WTC11 (cell line): ENCODE measurements at places on chromosomes 16 and 17. TPM values are rescaled to one million over a fixed set of nuclear protein-coding genes. Genes with fewer than 3 reads are reported as not detected.

Gene MILR1
- not detected in 3 replicates for total RNA-seq

Gene KRT33B
- total RNA-seq: not detected in 3 replicates

Gene ZNF319
- total RNA-seq: 4.6 to 5.5 TPM (median 5.3 TPM) in 3 replicates

Gene KRT31
- total RNA-seq: not detected in 3 replicates

DNA sequence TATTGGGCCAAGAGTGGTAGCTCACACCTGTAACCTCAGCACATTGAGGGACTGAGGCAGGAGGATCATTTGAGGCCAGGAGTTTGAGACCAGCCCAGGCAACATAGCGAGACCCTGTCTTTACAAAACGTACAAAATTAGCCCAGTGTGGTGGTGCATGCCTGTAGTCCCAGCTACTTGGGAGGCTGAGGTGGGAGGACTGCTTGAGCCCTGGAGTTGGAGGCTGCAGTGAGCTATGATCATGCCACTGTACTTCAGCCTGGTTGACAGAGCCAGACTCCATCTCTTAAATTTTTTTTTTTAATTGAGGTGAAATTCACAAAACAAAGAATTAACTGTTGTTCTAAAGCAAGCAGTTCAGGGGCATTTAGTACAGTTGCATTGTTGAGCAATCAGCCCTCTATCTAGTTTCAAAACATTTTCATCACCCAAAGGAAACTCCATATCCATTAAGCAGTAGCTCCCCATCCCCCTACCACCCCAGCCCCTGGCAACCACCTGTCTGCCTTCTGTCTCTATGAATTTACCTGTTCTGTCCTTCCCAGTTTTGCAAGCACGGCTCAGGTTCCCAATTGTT lies 15.6 kb downstream of the SNX29 start:
- no peaks in the 10 kb centered on the region for H3K27me3 ChIP-seq
- H3K4me1 ChIP-seq: peaks cover 10% of the 10 kb centered on the region; the same call in 1 of the 2 replicates
- no peak for DNase-seq

GRCh38 chr16:29837841-29838240 lies 17.6 kb downstream of the MVP start:
- H3K4me1 ChIP-seq: no peaks in the 10 kb centered on the region
- H3K36me3 ChIP-seq: no peaks in the 10 kb centered on the region
- no peaks in the 10 kb centered on the region; the same call in 1 of the 2 replicates for H3K27me3 ChIP-seq
- H3K4me3 ChIP-seq: no peak overlapping the region
- no peak for DNase-seq
- H3K27ac ChIP-seq: no peak overlapping the region

DNA sequence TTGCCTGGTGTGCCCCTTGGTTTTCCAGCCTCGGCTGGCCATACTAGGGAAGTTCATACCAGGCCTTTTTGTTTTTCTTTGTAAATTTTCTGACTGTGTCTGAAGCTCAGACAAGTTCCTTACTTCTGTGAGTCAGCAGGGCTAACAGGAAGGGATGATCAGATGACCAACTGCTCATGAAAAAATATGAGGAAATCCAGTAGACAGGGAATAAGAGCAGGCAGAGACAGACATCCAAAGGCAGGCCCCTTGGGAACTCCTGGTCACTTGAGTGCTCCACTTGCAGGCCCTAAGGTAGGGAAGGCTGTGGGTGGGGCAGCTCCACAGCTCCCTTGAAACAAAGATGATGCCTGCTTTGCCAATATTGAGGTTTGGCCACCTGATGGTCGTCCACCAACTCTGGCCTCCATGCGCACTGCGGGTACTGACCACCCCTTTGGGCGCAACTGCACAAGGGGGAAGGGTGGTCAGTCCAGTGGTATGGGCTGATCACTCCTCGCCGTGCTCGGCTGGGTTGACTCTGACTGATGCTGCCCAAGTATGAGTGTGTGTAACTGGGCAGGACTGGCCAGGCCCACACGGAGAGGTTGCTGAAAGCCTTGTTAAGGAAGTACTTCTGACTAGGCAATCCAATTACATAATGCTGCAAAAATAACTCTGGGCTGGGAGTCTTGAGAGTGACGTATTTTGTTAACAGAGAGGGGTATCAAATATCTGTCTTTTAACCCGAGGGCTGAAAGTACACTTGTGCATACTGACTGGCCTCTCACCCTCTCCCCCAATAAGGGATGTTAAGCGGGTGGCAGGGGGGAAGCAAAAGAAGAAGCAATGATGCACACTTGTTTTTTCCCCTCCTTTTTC lies 20.8 kb upstream of the ZFHX3 start:
- no peaks in the 10 kb centered on the region for H3K36me3 ChIP-seq
- peaks cover 97% of the 10 kb centered on the region for H3K27me3 ChIP-seq
- H3K4me3 ChIP-seq: no peak overlapping the region
- DNase-seq: no peak
- H3K4me1 ChIP-seq: peaks cover 56% of the 10 kb centered on the region
- no peak overlapping the region for H3K27ac ChIP-seq

- H3K27me3 ChIP-seq: no peaks in the 10 kb centered on the region
- no peak for DNase-seq
- no peaks in the 10 kb centered on the region; the same call in 1 of the 2 replicates for H3K4me1 ChIP-seq
- no peak overlapping the region for H3K27ac ChIP-seq
Observed at GRCh38 chr17:59510611-59511010, 54.8 kb upstream of the DHX40 start.
